Activated T-cell treated with anti-CD3 and anti-CD28 coated beads for 1 hour (primary cell): ENCODE measurements at places on chromosomes 16 and 17.

- DNase-seq = no peak
These were observed 352.4 kb downstream of the C16orf95 start for GRCh38 chr16:86964796-86965241.

DNA sequence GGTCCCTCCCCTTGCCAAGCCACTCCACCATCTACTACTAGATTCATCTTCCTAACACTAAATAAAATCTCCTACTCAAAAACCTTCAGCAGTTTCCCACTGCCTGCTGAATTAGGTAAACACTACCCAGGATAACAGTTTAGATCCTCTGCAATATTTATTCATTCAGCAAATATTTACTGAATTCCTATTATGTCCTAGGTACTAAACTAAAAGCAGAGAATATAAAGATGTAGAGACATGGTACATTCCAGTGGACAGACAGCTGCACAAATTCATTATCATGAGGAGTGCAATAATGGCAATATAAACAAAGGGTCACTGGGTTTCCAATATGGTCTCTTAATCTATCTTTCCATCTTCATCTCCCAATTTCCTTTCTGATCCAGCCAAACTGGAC lies 30.7 kb upstream of the HOXB13 start:
- DNase-seq = no peak

DNA sequence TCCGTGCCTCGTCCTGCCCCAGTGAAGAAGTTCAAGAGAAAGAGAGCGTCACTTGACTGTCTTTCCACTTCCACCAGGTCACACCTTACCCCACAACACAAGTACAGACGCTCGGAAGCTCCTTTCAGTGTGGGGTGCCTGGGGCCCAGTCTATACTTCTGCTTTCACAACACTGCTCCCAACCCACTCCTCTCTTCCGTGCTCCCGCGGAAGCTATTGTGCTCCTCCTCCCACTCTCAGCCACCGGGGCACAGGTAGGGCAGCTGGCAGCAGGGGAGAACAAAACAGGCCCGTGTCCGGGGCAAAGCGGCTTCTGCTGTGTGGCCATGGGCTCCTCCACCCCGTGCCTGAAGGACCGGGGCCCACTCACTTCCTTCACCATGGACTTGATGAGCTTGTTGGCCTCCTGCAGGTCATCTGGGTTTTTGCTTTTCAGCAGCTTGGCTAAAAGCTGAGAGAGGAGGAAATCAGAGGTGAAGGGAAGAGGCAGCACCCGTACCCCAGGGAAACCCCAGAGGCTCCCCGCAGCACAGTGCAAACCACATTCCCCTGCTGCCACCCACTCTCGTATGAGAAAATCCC lies 18.9 kb downstream of the GGA3 start:
- no peak for DNase-seq

- no peak for DNase-seq
These were observed 7.3 kb upstream of the TLCD3A start for GRCh38 chr17:725084-725483.

GRCh38 chr16:50652836-50653425 lies 28.2 kb downstream of the SNX20 start:
- no peak for DNase-seq
